ENCODE measurements at places on chromosomes 2 and 18.

GRCh38 chr18:70142001-70142400 is 63.5 kb downstream of the RTTN start:
- no peak for DNase-seq

GRCh38 chr18:73861771-73862170 is 285.9 kb downstream of the FBXO15 start:
- no peak for DNase-seq

GRCh38 chr2:109348671-109349502 is 219.9 kb downstream of the SH3RF3 start:
- no peak for DNase-seq

DNA sequence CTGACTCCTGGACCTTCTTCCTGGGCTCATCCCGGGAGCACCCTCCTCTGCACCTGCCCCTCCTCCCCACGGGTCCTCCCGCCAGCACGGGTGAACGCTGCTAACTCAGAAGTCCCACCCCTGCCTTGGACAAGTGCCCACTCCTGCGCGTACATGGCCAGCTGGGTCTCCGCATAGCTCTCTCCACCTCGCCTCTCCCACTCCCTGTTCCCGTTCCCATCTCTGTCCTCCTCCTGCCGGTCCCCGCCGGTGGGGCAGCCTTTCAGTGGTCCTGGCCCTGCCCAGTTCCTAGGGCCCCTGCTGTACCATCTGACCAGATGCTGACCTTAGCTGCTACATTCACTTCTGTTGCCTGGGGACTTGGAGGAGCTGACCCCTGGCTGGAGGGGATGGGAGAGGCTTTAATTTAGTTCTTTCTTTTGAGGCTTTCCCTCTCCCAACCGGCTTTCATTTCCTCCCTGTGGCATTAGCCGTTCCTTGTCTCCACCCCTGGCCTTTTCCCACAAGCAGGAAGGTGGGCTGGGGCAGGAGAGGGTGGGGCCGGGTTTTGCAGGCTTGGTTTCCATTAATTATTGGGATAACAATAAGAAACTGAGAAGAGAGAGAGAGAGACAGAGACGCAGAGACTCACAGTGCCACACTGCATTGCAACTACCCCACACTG is 136.1 kb downstream of the SH3BP4 start:
- no peak for DNase-seq

DNA sequence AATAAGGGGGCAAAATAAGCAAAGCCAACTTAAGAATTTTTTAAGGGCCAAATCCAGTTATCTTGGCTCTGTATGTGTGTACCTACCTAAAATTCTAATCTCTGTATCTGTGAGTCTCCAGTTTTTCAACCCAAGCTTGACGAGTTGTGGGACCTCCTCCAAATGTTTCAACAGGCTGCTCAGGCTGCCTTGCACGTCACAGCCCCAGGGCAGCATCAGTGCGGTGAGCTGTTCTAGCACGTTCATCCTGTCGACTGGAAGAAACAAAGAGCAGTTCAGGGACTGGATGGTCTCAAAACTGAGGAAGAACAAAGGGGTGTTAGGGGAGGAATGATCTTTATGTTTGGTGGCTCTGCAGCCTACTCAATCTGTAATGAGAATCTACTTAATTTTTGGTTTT is 29.4 kb downstream of the NLRC4 start:
- no peak for DNase-seq

GRCh38 chr2:188975497-188976102 is 1.4 kb downstream of the COL3A1 start:
- no peak for DNase-seq

DNA sequence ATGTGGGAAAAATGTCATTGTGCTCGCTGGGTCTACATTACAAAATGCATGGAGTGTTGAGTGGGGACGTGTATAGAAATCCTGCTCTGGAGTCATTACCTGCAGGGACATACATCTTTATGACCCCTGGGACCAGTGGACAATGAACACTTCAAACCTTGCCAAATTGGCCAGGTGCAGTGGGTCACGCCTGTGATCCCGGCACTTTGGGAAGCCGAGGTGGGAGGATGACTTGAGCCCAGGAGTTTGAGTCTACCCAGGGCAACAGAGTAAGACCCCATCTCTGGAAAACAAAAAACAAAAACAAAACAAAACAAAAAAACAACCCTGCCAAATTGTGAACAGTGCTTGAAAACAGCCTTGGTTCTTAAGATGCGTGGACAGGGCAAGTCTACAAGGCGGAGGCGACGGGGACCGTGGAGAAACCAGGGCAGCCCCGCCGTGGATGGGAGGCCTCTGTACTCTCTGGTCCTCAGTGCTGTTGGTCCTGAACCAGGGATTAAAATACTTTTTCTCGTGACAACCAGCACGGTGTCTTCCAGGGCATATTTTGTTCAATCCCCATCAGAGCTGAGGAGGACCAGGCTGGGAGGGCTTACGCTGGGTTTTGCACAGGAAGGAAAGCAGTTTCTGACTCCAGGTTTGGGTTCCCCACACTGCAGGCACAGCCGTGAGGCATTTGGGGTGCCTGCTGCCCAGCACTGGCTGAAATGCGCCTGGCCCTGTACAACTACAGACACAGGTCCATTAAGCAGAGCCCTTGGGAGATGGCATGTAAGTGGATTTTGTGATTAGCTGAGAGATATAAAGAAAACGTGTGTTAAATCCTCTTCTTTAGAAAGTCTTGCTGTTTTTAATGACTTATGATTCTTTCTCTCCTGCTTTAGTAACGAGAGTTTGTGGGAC is 13.7 kb downstream of the COLEC11 start:
- no peak for DNase-seq

- DNase-seq: no peak
Observed at GRCh38 chr2:99488539-99489062, 1.2 kb downstream of the REV1 start.

GRCh38 chr2:168185583-168186274 is 61.7 kb downstream of the STK39 start:
- DNase-seq: no peak

DNA sequence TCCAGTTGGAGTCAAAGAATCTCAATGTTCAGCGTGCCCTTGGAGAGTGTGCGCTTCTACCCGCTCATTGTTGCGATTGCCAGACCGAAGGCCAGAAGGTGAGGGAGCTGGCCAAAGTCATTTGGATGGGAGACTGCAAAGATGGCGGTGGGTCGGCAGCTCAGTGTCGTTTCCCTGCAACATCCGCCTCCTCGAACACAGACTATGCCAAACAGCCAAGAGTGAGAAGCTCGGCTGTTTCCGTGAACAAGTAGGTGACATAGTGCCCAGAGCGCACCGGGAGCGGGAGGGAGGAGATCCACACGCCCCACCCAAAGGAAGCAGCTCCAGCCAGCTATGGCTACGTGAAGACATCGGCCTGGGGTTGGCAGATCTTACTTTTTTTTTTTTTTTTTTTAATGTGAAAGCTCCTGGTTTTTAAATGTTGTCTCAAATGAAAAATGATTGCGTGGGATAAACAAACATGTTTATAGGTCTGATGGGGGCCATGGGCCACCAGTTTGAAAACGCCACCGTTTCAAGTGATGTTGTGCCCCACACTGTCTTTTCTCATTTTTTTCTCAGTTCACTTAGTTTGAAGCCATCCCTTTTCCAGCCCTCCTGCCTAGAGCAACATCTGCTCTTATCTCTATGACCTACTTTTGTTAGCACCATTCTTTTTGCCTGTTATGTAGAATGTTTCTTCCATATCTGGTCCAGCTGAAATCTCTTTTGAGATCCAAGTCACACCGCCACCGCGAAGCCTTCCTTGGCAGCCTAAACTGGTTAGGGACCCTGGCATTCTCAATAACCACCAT is 682.4 kb downstream of the RNF144A start:
- no peak for DNase-seq

GRCh38 chr2:43196768-43197587 is 29.4 kb downstream of the ZFP36L2 start:
- no peak for DNase-seq

DNA sequence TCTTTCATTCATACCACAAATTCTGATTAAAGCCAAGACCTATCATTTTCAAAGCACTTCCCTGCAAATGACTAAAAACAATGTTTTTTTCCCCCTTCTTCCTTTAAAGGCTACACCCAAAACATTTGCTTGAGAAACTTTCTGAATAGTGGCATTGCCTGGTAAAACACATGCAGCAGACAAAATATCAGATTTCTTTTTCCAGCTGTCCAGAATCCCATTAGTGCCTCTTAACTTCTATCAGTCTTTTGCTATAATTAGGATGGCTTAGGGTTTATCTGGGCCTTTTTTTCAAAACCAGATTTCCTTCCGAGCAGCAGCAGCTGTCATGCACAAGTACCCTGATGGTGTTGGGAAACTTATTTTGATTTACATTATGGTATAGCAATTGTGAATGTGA is 50.6 kb downstream of the ALPK2 start:
- no peak for DNase-seq

- no peak for DNase-seq
Observed at GRCh38 chr2:191631754-191632153, 46.2 kb upstream of the NABP1 start.
